ENCODE measurements at places on chromosomes 7 and 10. TPM values are rescaled to one million over a fixed set of nuclear protein-coding genes. Genes with fewer than 3 reads are reported as not detected.

LIPK gene
- total RNA-seq: not detected

STK32C gene
- total RNA-seq: 19.4 TPM

PFKP gene
- 178 TPM for total RNA-seq

ELOVL3 gene
- total RNA-seq: 0.15 TPM

SND1 gene
- 178 TPM for total RNA-seq

GNGT1 gene
- not detected for total RNA-seq

BTBD16 gene
- total RNA-seq: 4.7 TPM

OPN1SW gene
- not detected for total RNA-seq

CADPS2 gene
- 1.6 TPM for total RNA-seq

KCNMA1 gene
- not detected for total RNA-seq

- no peak for DNase-seq
These were observed 174.1 kb downstream of the LRRN3 start for GRCh38 chr7:111264981-111265380.

DNA sequence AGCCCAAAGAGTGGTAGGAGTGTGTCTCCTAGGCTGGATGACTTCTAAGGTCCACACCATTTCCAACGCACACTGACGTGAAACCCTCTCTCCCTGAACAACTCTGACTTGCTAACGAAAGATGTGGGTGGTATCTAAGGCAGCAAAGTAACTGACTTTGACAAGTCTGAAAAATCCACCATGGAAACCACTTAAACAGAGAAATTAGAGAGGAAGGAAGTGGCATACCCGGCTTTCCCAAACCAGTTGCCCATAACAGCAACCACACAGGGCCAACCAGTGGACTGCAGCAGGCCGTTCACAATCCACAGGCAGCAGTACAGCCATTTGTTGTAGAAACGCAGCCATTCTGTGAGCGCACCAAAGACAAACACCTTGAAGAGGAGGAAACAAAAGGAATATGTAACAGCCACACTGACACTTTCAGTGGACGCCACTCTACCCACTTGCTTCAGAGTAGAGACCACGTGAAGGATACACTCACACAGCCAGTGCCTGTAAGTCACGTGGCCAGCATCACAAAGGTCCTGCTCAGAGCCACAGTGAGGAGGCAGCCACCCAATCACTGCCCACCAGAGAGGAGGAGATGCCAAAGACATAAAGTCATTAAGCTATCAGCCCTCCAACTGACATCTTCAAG lies 39.8 kb downstream of the SLC37A3 start:
- no peak for DNase-seq

DNA sequence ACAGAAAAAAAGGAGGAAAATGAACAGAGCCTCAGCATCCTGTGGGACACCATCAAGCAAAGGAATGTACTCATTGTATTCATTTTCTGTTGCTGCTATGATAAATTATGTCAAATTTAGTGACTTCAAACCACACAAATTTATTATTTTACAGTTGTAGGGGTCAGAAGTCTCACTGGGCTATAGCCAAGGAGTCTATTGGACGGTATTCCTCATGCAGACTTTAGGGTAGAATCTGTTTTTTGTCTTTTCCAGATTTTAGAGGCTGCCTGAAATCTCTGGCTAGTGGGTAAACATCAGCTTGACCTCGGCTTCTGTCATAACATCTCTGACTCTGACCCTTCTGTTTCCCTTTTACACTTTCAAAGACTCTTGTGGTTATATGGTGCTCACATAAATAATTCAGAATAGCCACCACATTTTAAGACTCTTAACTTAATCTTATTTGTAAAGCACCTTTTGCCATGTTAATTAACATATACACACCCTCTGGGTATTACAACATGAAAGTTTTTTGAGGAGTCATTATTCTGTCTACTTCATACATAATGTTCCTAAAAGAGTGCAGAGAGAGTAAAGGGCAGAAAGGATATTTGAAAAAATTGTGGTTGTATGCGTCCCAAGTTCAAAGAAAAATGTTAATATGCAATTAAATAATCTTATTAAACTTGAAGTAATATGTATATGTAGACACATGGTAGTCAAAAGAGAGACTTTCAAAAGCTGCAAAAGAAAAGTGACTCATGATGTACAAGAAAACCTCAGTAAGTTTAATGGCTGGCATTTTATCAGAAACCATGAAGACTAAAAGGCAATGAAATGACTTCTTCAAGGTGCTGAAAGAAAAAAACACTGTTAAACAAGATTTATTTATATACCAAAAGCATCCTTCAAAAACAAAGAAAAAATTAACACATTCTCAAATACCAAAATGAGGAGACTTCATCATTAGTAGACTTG lies 70.8 kb upstream of the MEOX2 start:
- no peak for DNase-seq

- no peak for DNase-seq
These were observed 29.1 kb downstream of the UBE2H start for GRCh38 chr7:129923709-129924108.

DNA sequence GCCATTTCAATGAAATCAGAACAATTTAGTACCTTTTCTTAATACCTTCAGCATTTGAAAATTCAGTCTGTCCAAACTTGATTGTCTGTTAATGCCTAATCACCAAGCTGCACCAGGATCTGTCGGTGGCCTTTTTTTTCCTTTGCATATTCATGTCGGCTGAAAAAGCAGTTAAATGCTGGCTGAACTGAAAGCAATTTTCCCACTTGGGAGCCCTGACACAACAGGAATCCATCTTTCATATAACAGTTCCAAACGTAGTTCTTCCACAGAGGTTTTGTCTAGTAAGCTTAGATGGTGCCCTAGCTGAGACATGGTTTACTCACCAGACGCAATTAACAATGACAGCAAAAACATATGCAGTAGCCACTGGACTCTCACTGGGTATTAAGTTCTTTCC lies 83.6 kb upstream of the CHCHD3 start:
- DNase-seq: no peak

GRCh38 chr10:133041101-133041500 lies 46.6 kb upstream of the ADGRA1 start:
- DNase-seq: no peak

DNA sequence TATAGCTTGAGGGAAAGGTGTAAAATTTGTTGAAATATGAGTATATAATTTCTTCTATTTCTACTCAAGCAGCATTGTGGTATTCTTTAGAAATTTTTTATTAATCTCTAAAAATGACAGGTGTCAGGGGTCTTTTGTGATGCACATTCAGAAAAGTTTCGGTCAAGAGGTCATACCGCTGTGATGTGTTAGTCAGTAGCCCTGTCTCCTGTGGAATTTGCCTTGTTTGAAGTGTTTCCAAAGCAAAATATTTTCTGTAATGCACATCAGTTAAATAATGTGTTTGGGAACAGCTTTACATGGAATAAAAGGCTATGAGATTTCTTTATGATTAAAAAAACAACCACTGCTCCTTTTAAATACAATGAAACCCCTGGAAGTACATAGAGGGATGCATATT lies 35.8 kb downstream of the FOXP2 start:
- no peak for DNase-seq

DNA sequence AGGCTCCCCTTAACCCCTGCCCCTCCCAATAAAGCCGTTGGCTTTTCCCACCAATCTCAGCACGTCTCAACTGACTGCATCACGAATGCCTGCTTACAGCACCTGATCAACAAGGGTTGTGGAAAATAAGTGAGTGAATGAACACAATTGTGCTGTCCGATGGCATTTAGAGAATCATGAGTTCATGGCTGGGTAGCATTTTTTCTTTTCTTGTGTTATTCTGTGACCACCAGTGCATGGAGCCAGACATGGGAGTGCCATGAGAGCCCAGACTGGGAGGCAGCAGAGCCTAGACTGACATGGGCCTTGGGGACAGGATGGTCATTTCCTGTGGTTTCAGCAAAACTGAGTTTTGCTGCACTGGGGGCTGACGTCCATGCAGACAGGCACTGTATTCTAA lies 254.1 kb upstream of the IGFBP3 start:
- no peak for DNase-seq

GRCh38 chr10:125662584-125662983 lies 20.4 kb downstream of the TEX36 start:
- no peak for DNase-seq

DNA sequence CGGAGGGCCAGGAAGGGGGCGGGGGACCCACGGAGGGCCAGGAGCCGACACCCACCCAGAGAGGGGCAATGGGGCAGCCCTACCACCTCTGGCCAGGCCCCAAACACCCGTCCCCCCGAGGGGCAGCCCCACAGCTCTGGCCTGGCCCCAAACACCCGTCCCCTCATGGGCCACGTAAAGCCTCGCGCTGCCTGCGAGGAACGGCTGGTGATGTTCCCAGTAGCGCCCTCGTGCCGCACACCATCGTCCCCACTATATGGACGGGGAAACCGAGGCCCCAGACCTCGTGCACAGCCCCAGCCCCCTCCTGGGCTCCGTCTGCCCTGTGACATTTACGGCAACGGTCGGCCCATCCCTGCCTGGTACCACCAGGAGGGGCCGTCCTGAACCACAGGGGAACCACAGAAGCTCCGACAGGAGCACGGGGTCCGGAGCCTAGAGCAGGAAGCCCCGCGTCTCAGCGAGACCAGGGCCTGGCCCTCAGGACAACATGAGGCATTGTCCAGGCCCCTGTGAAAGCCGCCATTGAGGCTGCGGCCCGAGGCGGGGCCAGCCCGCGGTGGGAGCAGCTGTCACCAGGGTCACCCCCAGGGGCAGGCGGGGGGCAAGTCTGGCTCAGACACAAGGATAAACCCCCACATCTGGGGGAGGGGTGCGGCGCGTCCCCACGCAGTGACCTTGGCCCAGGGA lies 35.6 kb downstream of the GET4 start:
- DNase-seq: no peak

GRCh38 chr10:34655286-34656170 lies 159.6 kb downstream of the PARD3 start:
- DNase-seq: peak; percentile 84

DNA sequence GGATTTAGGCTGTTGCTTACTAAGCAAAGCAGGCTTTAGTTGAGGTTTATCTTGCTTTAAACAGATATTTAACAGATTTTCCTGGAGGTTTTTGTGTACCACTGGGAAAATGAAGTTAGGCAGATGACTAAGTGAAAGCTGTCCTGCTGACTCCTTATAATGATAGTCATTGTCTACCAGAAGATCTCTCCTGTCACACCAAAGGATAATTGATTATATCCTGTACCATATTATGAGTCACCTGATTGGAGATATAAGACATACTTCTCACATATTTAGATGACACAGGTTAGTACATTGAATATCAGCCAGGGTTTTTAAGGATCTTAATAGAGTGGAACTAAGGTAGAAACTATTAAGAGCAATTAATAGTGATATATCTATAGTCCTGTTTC lies 68.4 kb downstream of the PTEN start:
- no peak for DNase-seq
